Epithelial cell of proximal tubule (primary cell): ENCODE measurements at places on chromosomes 1 and 21.

GRCh38 chr1:48025076-48025475 is 27.9 kb upstream of the TRABD2B start:
- no peak for DNase-seq

- DNase-seq, result no peak
Observed at GRCh38 chr21:44925378-44925755, 4.7 kb upstream of the ITGB2 start.

DNA sequence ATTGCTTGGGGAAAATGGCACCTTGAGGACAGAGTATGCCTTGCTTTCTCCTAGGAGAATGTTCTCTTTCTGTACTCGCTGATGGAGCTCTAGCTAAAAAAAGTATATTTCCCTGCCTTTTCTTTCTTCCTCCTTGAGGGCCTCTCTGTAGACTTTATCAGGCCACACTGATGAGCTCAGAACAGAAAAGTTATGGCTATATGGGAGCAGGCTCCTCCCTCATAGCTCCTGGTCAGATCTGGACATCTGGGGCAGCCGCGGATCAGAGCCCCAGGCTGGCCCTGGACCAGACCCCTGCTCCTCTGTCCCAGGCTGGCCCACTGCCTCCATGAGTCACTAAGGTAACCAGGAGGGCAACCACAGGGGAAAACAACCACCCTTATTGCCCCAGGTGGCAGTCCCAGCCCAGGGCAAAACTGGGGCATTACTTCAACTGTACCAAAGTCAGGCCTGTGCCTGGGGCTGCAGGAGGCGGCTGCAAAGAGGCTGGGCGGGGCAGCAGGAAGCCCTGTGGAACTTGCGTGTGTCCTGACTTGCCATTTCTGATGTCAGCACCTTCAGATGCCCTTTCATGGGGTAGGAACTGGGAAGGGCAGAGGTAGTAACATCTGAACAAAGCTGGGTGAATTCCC is 26.3 kb upstream of the ZNF648 start:
- no peak for DNase-seq

DNA sequence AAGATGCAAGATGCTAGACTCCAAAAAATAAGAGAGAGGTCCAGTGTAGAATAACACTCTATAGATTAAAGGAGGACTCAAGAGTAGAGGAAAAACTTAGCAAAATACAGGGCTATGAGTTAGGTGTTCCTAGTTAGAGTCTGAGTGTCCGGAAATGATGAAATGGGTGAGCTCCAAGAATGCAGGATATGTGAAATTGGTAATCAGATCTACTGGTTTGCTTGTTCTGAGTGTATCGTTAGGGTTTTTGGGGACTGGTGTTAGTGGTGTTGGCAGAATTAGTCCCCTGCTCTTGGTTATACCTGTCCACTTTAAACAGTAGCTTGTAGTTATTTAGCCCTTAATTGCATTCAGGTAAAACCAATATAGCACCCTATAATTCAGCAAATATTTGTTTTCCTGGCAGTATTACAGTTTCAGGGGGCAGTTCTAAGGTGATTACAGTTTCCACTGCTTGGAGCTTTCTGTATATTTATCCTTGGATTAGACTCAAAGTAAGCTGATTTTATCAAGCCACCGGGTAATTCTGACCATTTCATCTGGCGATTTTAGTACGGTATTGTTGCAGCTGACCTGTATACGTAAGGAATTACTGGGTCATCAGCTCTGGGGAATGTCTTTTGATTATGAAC is 332.7 kb downstream of the CHRM3 start:
- no peak for DNase-seq

DNA sequence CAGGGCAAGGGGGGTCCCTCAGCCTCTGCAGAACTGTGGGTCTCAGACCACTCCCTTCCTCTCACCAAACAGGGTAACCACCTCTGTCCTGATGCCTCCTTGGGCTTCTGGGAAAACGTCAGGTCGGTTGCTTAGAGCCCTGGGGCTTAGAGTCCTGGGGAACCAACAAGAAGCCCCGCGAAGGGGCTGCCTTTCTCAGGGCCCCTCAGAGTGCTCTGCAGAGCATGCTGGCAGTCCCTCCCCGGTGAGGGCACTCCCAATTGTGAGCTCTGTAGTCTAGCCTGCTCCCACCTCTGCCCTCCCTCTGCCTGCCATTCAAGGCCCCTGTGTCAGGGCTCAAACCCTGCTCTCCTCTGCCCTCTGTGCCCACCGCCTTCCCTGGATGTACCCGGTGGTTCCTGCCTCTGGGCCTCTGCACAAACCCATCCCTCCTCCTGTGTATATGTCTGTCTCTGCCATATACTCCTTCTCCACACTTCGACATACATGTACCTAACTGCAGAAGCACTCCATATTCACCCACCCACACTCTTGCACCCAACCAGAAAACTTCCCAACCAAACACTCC is 92.3 kb downstream of the DMRTB1 start:
- DNase-seq, result no peak

GRCh38 chr1:107277022-107277421 is 136.2 kb downstream of the NTNG1 start:
- DNase-seq, result peak; percentile 22
